Fibroblast of skin of left quadriceps (primary cell): ENCODE measurements at places on chromosomes 7 and 10.

- peak; percentile 54 for DNase-seq
Observed at GRCh38 chr10:30687698-30688213, 58.2 kb upstream of the LYZL2 start.

DNA sequence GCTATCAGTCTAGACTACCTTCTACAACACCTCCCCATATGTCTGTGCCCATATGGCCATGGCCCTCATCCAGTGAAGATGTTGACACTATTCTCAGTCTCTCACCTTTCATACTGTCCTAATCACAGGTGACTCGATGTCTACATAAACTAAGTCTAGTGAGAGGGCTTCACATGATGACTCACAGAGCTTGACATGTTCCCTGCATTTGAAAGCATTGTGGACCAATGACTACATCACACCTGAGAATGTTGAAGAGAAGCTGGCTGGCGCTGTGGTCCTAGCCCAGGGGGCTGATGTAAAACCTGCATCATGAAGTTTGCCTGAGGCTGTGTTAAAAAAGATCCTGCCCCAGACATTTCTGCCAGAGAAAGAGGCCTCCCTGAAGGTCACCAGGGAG, 167.2 kb downstream of the NPSR1 start:
- DNase-seq: no peak

- DNase-seq: no peak
Observed at GRCh38 chr7:152489044-152489443, 53.2 kb upstream of the KMT2C start.

- DNase-seq: no peak
Observed at GRCh38 chr10:91006752-91007346, 86.0 kb upstream of the ANKRD1 start.

- no peak for DNase-seq
Observed at GRCh38 chr7:14760730-14761478, 141.6 kb downstream of the DGKB start.

GRCh38 chr7:65980478-65981250, 1.3 kb downstream of the GUSB start:
- no peak for DNase-seq

- DNase-seq: no peak
Observed at GRCh38 chr7:20828947-20829346, 42.3 kb upstream of the SP8 start.

DNA sequence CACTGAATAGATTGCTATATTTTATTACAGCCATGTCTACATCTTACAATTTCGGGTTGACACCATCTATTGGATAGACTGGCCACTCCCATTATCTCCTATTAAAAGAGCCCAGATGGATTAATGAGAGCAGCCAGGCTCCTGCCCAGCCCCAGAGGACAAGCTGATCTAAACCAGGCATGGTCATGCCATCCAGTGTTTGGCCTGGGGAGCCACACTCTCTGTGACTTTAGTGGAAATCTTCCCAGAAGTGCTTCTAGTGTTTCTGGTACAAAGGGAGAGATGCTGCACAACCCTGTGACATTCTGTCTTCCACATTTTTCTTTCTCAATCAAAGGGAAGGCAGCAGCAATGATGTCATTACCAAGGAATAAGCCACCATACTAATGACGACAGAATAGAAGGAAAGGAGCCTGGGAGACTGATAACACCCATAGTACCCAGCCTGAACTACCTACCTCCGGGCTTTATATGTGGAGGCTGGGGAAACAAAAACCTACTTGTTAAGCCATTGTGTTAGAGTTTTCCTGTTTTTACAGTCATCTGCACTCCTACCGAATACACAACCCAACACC, 5.0 kb downstream of the NEBL start:
- DNase-seq: no peak
